A549 treated with GW870086 at 1 μM for 4 hours (cell line): ENCODE measurements at places on chromosomes 16 and 17. TPM values are rescaled to one million over a fixed set of nuclear protein-coding genes. Genes with fewer than 3 reads are reported as not detected.

The WNT3 gene
- 3.8 to 4.7 TPM (median 4.2 TPM) in 5 replicates for total RNA-seq

The MYH8 gene
- total RNA-seq, result not detected in 5 replicates

The SEBOX gene
- total RNA-seq, result not detected in 5 replicates

The IRX6 gene
- total RNA-seq, result not detected in 5 replicates

The MFSD6L gene
- not detected in 5 replicates for total RNA-seq

The TOX3 gene
- 0.13 to 0.64 TPM (median 0.25 TPM) in 5 replicates for total RNA-seq

The B4GALNT2 gene
- 0.35 to 0.55 TPM (median 0.38 TPM) in 5 replicates for total RNA-seq

The KRT40 gene
- not detected in 5 replicates for total RNA-seq

The ASPA gene
- total RNA-seq, result not detected in 5 replicates

The HS3ST3A1 gene
- 0.24 to 0.82 TPM (median 0.44 TPM) in 5 replicates for total RNA-seq

The SECTM1 gene
- 1.6 to 2.8 TPM (median 1.7 TPM) in 5 replicates for total RNA-seq

The SYT17 gene
- total RNA-seq, result 9.2 to 14.9 TPM (median 12.7 TPM) in 5 replicates
